ENCODE measurements at places on chromosomes 3 and 15.

GRCh38 chr15:22253676-22254408 lies 173.5 kb downstream of the OR4M2 start:
- DNase-seq, result peak; percentile 36

DNA sequence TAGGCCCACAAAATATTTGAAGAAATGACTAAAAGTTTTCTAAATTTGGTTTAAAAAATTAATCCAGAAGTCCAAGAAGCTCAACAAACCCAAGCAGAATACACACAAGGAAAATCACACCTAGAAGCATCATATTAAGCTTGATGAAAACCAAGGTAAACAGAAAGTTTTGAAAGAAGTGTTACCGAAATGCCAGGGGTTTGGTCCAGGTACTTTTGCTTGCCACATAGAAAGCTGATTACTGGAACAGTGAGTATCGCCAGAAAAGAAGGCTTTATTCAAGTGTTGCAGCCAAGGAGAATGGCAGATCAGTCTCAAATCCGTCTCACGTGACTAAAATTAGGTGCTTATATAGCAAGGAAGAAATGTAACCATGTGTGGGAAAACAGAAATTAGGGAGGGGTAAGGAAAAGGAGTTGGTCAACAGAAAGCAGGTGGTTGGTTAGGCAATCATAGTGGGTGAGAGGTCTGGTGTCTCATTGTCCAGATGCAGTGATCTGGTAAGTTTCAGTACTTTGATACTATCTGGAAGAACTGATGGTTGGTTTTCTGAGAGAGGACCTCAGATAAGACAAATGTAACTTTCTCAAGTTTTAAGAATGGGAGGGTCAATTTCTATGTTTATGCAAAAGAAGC lies 96.9 kb upstream of the MYRIP start:
- no peak for DNase-seq

- DNase-seq, result no peak
Measured at GRCh38 chr3:43031485-43031884, 52.4 kb downstream of the GASK1A start.

GRCh38 chr3:42432485-42432884 lies 22.1 kb upstream of the LYZL4 start:
- DNase-seq, result no peak

GRCh38 chr3:11060500-11061251 lies 68.1 kb downstream of the SLC6A1 start:
- peak; percentile 2 for DNase-seq

DNA sequence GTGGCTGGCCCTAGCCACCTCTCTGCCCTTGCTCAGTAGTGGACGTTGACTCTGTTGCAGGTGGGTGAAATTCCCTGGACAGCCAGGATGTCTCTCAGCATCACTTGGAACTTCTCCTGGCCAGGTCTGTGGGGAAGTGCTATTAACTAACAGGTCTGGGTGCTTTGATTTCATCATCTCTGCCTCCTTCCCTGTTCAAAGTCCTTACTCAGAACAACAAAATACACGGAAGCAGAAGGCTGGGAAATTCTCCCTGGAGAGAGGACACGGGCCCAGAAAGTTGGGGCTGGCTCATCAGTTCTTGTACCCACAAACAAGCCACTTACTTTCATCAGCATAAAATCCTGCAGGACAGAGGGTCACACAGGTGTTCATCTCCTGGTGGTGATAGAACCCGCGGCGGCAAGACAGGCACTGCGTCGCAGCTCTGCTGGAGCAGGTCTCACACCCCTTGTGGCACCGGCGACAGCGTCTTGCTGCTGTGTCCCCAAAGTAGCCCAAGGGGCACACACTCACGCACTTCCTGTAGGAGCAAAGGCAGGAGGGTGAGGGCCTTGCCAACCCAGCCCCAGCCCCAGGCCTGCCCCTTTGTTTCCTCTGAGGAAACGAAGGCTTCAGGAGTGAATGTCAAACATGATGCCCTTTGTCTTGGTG lies 29.6 kb upstream of the SNRPA1 start:
- no peak for DNase-seq

- DNase-seq, result peak; percentile 55
Measured at GRCh38 chr3:98521897-98522543, 682 bp downstream of the CLDND1 start.

Measured in OCI-LY7 (cell line).